NCI-H1417 (cell line): ENCODE measurements at places on chromosomes 2 and 18.

GRCh38 chr2:27083410-27084296, 2.9 kb upstream of the KHK start:
- DNase-seq = no peak

DNA sequence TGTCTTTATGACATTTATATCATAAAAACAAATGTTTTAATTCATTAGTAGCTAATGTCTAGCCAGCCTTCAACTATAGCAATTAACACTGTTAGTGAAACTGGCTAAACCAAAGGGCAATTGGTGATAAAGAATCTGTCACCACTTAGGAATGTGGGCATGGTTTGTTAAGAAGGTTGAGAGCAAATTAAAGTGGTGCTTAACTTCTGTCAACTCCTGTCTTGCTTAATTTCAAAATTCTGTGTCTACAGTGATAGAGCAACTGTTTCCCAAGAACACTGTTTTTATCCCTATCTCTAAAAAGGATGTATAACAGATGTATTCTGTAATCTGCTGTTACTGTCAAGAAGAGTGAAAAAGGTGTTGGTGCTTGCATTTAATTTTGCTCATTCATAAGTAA, 36.5 kb downstream of the CFAP36 start:
- no peak for DNase-seq

GRCh38 chr2:198587741-198588140, 783.3 kb downstream of the PLCL1 start:
- DNase-seq = no peak

DNA sequence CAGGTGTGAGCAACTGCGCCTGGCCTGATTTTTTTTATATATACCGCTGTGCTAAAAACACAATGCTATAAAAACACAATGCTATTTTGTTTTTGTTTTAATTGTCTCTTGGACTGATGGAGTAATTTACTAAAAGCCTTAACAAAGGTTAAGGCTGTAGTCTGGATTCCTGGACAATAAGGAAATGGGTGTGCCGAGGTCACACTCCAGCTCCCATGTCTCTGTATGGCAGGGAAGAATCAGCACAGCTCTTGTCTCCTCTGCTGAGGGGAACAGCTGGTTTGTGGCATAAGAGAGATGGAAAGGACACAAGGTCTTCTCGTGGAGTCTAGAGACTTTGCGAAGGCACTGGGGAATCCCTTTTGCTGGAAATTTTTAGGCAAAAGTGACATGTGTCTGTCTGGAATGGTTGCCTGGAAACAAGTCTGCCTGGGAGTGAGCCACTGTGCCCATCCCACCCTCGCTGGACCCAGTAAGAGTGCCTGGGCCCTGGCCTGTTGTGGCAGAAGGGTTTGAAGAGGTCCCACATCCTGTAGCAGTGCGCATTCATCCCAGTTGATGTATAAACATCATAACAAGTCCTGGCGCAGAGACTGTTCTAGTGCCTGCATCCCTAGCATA, 73.1 kb downstream of the MAPK4 start:
- DNase-seq = peak; percentile 36

- DNase-seq = no peak
Measured at GRCh38 chr2:65350651-65351056, 81.7 kb downstream of the SPRED2 start.

DNA sequence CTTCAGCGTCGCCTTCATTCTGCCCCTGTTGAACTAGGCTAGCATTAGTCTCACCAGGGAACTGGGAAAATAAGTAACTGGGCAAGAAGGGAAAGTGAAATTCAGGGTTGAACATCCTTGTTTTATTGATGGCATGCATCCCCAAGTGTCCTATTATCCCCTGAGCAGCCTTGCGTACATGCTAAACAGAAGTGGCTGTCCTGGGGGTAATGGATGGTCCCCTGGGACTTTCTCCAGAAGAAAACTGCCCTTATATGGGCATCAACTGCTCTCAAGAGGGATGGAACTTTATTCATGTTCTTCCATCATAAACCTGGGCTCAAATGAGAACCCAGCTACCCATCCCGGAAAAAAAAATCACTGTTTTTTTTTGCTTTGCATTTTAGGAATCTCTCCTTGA, 11.8 kb upstream of the SMIM21 start:
- DNase-seq = no peak

DNA sequence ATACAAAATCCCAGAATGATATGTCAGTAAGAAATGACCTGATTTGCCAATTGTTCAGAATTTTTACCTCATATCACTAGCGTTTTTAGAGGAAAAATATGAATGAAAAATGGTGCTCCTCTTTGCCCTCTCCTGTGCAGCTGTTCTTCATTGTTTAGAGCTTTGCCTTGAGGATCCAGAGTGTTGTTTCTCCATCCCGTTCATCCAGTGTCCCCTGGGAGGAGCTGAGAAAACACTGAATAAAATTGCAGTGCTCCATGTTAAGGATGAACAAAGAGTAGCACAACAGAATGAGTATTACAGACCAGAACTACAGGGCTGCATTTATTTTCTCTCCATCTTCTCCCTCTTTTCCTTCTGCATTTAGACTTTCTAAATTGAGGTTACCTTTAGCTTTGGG, 133.1 kb downstream of the ADCYAP1 start:
- no peak for DNase-seq

GRCh38 chr2:96111257-96111640, 5.1 kb downstream of the ADRA2B start:
- DNase-seq = no peak

DNA sequence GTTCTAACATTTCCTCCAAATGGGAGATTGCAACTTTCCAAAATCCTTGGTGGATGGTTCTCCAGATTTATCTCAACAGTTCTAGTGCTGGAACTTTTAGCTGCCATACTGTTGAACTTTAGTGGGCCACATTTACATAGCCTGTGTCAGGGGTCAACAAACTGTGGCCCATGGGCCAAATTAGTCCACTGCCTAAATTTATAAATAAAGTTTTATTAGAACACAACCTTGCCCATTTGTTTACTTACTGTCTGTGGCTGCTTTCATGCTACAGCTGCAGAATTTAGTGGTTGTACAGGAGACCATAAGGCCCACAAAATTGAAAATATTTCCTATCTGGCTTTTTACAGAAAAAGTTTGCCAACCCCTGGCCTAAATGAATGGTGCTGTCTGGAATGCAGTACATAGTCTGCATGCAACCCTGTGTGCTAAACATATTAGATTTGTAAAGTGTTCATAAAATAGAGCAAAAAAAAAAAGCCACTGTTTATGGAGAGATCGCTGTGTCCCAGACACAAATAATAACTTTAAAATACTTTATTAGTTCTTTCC, 30.3 kb downstream of the MGAT5 start:
- no peak for DNase-seq

- DNase-seq = peak; percentile 71
Measured at GRCh38 chr2:210399440-210400041, 77.0 kb downstream of the LANCL1 start.

GRCh38 chr2:24022975-24023575, 13.2 kb downstream of the MFSD2B start:
- no peak for DNase-seq

GRCh38 chr2:215882689-215883088, 130.7 kb downstream of the MREG start:
- no peak for DNase-seq

DNA sequence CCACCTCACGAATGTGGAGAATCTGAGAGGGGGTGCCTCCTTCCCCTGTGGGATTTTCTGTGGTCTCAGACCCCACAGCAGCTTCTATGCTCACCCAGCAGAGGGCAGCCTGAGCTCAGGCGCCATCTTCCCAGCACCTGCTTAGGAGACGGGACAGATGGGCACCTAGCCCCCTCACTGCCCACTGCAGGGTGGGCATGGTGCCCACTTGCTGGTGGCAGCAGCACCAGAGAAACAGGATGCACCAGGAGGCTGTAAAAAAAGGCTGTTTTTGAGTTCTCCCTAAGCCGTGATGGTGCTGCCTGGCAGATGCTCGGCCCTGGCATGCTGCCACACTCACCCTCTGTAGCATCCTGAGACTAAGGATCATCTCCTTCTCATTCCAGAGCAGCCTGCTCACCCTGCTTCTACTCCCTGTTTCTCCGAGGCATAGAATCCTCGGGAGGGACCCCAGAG, 19.1 kb upstream of the SLC20A1 start:
- DNase-seq = peak; percentile 59

DNA sequence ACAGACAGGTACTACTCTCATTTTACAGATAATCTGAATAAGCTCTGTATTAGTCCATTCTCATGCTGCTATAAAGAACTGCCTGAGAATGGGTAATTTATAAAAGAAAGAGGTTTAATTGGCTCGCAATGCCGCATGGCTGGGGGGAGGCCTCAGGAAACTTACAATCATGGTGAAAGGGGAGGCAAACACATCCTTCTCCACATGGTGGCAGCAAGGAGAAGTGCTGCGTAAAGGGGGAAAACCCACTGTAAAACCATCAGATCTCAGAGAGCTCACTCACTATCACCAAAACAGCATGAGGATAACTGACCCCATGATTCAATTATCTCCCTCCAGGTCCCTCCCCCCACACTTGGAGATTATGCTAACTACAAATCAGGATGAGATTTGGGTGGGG, 254.4 kb downstream of the KCNE4 start:
- DNase-seq = no peak

- no peak for DNase-seq
Measured at GRCh38 chr2:171227066-171227782, 66.5 kb upstream of the TLK1 start.

- DNase-seq = no peak
Measured at GRCh38 chr2:137211761-137212160, 446.4 kb downstream of the THSD7B start.

GRCh38 chr18:617970-618504, 21.2 kb downstream of the CLUL1 start:
- DNase-seq = no peak

DNA sequence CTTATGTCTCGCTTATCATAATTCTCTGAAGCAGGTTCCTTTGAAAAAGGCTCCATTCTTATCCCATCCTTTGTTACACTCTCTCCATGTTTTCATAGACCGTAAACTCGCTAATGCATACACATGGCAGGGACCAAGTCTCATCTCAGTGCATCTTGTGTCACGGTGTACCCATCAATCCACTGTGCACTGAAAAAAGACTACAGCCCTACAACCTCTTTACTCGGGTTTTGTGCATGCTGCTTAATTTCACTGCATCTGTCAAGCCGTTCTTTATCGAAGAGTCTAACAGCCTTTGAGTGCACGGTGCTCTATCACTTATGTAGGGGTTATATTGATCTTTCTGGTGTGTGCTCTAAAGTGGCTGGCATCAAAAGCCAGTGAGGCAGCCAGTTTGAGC, 302.9 kb upstream of the ERBB4 start:
- peak; percentile 18 for DNase-seq

DNA sequence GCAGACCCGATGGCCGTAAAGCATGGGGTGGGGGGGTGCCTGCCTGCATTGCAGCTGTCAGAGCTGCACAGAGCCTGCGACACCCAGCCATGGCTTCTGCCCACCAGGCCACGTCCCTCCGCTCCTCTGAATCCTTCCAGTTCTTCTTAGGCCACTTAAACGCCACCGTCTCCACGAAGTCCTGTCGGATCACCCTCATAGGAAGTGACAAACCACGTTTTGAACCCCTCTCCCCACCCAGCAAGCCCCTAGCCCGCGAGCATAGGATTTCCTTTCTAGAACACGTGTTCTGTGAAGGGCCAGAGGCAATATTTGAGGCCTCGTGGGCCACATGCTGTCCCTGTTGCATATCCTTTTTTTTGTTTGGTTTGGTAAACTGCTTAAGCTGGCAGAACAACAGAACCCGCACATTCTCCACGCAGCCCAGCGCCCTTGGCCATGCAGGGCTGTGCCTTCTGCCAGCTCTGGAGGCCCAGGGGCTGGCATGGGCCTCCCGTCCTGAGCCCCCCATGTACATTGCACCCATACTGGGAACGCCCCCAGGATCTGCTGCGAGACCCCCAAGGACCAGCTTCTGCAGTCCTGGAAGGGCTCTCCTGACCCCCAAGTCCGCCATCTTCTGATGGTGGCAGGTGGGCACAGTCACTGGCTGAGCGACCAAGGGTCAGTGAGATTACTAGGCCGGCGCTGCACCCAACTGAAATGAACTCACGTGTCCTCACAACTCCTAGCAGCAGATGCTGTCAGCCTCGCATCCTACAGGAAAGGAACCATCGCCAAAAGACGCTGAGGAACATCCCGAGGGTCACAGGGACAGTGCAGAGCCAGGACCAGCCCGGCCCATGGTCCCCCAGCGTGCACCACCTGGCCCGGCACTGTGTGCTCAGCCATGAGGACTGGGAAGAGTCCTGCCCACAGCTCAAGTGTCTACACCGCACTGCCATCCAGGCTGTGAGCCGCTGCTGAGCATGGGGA, 35.1 kb downstream of the ADI1 start:
- DNase-seq = no peak

DNA sequence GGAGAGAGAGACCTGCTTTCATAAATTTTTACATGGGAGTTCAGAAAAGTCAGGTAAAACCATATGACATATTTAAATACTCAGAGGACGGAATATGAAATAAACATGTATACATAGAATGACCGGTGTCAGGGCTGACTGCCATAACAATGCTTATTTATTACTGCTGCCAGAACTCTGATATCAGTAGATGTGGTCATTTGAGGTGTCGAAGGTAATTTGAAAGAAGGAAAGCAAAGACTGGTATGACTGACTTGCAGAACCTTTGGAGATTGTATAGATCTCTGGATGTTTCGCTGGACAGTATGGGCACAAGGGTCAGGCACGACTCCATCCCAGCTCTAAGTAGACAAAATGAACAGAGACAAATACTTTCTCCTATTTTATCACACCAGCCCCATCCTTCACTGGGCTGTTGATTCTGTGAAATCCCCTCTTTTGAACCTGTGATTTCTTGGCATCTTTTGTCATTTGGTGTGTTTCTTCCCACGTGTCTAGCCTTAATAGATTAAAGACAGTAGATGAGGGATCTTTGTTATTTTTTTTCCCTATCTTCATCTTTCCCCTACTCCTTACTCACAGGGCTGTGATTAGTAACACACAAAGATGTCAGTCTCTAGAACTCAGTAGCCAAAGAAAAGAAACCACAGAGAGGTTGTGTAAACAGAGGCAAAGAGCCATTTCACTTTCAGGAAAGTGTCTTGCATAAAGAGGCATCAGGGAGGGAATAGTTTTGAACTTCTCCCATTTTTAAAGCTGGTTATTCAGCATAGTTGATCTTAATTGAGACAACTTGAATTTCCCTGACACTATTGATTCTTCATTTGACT, 61.6 kb downstream of the ICOS start:
- no peak for DNase-seq

- DNase-seq = peak; percentile 97
Measured at GRCh38 chr18:63422087-63422863, at the start of gene VPS4B. TSS of gene VPS4B (minus strand) at chr18:63422476. CDS start at chr18:63422259, 217 bp downstream.

- no peak for DNase-seq
Measured at GRCh38 chr18:7545734-7546133, 21.4 kb upstream of the PTPRM start.

DNA sequence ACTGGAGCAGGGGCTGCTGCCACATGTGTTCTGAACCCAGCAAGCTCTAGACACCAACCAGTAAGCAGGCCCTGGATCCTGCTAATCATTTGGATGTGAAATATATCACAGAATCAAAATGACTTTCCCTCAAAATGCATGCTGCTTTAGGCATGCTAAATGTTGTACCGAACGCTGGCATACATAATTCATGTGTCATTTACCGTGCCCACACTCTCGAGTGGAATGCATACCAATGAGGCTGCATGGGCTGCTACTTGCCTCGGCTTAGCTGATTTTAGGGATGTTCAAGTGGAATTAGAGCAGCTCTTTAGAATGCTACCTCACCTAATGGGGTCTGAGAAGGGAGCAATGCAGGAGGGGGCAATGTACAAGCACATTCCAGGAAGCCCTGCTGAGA, 509.6 kb upstream of the RAB6C start:
- DNase-seq = no peak

- DNase-seq = no peak
Measured at GRCh38 chr2:176162911-176163671, 6.0 kb downstream of the HOXD3 start.
